ENCODE measurements at places on chromosomes 5 and 9. TPM values are rescaled to one million over a fixed set of nuclear protein-coding genes. Genes with fewer than 3 reads are reported as not detected.

DNA sequence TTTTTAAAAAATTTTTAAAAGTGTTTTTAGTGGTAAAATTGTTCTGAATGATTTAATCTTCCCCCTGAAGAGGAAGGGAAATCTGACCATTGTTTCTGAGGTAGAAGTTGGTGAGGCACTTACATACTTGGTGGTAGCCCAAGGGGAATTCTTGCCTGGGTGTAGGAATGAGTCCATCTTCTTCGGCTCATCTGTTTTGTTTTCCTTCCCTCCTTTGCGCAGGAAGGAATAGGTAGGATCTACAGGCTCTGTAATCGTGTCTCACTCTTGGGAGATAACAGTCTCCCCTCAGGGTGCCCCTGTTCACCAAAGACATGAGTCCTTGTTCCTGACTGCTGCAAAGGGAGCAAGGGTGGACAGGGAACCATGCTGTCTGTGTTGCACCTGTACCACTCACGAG is 138.1 kb downstream of the HSPA4 start:
- DNase-seq: no peak

DNA sequence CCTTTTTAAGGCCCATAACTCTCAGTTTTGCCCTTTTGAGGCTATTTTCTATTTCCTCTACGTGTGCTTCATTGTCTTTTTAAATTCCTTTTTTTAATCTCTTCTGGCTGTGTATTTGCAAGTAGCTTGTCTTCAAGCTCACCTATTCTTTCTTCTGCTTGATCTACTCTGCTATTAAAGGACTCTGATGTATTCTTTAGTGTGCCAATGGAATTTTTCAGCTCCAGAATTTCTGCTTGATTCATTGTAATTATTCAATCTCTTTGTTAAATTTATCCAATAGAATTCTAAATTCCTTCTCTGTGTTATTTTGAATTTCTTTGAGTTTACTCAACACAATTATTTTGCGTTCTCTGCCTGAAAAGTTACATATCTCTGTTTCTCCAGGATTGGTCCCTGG is 178.7 kb downstream of the FAM170A start:
- no peak for DNase-seq

DNA sequence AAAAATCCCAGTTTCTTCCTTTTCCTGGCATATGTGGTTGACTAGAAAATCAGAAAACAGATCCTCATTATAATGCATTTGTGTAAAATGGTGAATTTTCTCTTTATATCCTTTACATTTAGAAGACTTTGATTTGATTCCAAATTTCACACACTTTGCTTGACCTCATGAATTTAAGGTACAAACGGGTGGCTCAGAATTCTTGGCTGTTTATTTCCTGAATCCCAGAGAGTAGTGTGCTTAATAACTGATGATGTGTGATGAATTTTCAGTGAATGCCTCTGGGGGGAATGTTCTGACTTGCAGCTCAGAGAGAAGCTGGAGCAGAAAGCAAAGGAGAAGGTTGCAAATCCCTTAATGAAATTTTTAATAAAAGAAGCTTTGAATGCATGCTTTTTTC is 126.8 kb downstream of the SPATA31D1 start:
- no peak for DNase-seq

Gene NR2F1-AS1
- 2.0 TPM for total RNA-seq

Gene PCDHGA7
- total RNA-seq: 0.28 TPM

Measured in thymus (tissue), 14 donors.